ENCODE measurements at places on chromosomes 11 and 22.

DNA sequence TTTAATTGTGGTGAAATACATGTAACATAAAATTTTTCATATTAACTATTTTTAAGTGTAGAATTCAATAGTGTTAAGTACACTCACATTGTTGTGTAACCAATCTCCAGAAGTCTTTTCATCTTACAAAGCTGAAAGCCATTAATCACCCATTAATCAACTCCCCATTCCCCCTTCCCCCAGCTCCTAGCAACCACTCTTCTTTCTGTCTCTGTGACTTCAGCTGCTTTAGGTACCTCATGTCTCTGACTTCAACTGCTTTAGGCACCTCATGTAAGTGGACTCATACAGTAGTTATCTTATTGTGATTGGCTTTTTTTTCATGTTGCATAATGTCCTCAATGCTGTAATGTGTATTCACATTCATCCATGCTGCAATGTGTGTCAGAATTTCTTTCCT, 150.8 kb upstream of the NTM start:
- no peak for DNase-seq

DNA sequence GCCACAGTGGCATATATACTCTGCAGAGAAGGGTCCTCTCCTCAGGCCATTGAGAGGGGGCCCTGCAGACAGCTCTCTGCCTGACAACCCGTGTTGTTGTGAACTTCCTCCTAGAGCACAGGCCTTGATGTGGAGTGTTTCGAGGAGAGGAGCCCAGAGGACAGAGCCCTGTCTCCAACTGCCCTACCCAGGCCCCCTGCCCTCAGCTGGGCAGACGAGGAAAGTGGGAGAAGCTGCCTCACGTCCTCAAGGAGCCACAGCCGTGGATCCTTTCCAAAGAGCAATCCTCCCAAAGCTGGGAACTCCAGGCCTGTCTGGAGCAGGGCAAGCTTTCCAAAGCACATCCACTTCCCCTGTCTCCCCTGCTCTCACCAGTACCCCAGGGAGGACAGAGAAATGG, 10.7 kb downstream of the LMO1 start:
- no peak for DNase-seq

- no peak for DNase-seq
Observed at GRCh38 chr11:32309530-32310213, 125.7 kb downstream of the WT1 start.

GRCh38 chr11:7967097-7967496, 1.9 kb upstream of the NLRP10 start:
- no peak for DNase-seq

DNA sequence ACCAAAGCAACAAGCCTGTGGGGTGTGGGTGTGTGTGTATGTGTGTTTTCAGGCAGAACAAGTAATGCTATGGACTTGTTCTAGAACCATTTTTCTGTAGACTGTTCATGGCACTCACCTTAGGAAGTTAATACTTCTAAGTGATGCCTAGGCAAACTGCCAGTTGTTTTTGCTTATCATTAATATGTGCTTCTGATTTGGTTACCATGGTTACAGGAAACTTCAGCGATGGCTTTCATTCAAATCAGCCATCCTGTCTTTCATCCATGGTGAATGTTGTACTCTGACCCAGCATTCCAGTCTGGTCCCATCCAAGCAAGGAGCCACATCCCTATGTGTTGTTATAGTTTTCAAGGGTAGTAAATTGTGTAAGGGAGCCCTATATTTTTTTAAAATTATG, 49.8 kb upstream of the ARHGAP20 start:
- no peak for DNase-seq
